ENCODE measurements at places on chromosomes 5 and 9. TPM values are rescaled to one million over a fixed set of nuclear protein-coding genes. Genes with fewer than 3 reads are reported as not detected.

TMEM232 gene
- 0.30 TPM for polyA plus RNA-seq

CD72 gene
- polyA plus RNA-seq: 0.76 TPM

GPR150 gene
- polyA plus RNA-seq: 0.04 TPM

PPP1R26 gene
- 13.2 TPM for polyA plus RNA-seq

WDR38 gene
- 0.07 TPM for polyA plus RNA-seq

MLANA gene
- not detected for polyA plus RNA-seq

DPYSL3 gene
- 20.6 TPM for polyA plus RNA-seq

LOX gene
- 1.1 TPM for polyA plus RNA-seq

ITGA1 gene
- 5.5 TPM for polyA plus RNA-seq

DNM1 gene
- 2.2 TPM for polyA plus RNA-seq

DNA sequence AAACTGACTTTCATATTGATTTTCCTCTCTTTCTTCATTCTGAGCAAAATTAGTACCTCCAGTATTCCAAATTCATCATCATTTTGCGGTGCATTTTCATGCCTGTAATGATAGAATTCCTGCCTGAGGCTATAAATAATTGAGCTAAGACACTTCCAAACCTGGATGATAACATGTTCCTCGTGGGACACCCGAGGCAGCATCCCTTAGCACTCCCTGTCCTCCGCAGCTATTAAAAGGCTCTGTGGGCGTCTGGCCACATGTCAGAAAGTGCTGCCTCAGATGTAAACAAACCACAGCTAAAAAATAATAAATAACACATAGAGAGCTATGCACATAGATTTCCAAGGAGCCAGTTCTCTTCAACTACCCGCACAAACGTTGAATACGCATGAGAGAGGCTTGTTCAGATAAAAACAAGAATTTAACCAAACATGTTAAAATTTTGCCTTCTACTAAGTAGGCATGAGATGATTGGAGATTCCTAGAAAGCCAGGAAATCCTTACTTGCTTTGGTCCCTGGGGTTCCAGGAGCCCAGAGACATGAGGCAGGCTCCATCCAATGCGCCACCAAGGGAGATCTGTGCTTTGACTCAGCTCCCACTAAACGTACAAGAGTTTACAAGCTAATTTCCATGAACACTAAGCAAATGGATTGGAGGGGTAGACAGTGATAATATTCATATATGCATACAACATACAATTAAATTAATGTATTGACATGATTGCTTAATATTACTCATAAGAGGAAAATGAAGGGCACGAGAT is 82.7 kb downstream of the SHC3 start:
- DNase-seq: no peak

GRCh38 chr9:110650991-110651411 is 17.6 kb upstream of the MUSK start:
- no peak for DNase-seq

- DNase-seq: no peak
Observed at GRCh38 chr9:36974731-36975130, 59.3 kb downstream of the PAX5 start.

DNA sequence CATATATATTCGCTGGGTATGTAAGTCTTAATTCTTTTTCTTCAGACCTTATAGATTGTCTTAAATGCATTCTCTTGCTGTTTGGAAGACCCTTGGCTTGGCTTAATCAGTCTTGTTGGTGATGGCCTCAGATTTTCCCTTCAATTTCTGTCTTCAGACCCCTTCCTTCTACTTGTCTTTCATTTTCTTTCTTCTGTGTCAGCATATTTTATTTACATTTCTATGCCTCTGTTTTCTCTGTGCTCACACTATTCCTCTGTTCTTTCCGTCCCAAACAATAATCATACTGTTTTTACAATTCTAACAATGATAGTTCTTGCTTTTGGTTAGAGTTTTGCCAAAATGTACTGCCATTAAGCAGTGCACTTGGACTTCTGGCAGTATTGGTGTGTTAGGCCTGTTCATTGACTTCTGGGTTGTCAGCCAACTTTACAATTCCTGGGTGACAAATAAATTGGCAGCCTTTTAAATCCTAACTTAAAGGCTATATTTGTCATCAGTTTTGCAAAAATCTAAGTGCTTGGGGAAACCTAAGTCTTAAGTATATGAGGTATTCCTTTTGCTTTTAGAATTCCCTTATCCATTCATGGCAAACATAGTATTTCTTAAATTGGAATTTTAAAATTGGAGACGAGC is 8.0 kb downstream of the SRFBP1 start:
- no peak for DNase-seq

- DNase-seq: no peak
Observed at GRCh38 chr5:176400382-176401156, 12.0 kb downstream of the HIGD2A start.

- no peak for DNase-seq
Observed at GRCh38 chr5:100519075-100519474, 16.1 kb upstream of the FAM174A start.

- DNase-seq: no peak
Observed at GRCh38 chr5:148558892-148559291, 95.4 kb downstream of the HTR4 start.

DNA sequence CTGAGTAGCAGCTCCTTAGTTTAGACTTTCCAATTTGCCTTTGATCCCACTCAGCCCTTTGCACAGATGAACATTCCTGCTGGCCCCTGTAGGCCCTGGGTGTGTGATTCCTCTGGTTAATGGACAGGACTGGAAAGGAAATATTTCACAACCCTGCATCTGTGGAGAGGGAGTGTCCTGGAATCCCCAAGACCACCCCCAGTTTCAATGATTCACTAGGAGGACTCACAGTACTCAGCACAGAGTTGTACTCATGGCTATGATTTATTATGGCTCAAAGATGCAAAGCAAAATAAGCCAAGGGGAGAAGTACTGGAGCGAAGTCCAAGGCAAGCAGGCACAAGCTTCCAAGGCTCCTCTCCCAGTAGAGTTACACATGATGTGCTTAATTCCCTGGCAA is 42.4 kb upstream of the TJP2 start:
- DNase-seq: no peak

DNA sequence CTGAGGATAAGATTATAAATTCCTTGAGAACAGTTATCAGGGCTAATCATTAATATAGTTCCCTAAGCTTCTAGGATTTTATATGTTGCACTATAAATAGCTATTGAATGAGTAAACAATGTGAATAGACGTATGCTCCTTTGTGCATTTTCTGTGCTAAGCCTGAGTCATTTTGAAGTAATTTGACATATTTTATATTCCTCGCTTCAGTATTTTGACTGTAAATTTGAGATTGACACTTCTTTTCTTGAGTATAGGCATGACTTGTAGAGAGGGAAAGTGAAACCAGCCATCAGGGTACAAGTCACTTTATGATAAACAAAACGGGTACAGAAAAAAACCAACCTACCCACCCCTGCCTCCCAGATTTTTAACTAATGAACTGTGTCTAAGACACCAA is 367.7 kb upstream of the PRR16 start:
- no peak for DNase-seq

DNA sequence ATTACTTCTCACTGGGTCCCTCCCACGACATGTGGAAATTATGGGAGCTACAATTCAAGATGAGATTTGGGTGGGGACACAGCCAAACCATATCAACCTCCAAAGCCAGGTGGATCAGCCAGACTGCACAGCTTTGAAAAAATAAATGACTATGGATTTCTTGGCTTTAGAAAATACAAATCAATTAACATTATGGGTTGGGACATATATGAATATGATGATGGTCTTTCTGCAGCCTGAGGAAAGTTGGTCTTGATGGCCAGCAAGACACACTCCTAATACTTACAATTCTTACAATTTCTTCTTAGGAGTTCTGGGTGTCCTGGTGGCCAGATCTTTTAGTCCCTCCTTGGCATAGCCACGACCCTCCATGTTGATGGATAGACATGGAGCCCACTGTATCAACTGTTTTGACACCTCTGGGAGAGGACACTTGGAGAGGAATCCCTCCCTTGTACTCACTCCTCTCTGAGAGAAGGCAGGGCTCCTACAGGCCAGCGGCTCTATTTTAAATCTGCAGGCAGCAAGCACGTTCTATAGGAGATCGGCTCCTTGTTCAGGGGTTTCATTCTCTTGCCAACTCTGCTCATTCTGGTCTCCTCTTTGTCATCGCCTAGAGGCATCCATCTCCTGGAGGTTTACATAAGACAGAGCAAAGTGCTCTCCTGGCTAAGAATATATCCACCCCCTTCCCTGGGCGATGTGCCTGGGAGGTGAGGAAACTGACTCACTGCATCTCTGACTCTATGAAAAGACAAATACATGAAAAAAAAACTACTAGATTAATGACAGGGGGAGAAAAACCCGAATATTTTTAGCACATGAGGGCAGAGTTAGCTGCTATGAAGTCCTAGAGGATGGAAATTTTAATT is 145.9 kb downstream of the CARTPT start:
- DNase-seq: no peak

GRCh38 chr5:28473531-28474107 is 1435.2 kb upstream of the CDH9 start:
- no peak for DNase-seq

- DNase-seq: no peak
Observed at GRCh38 chr5:24642022-24642421, 2.8 kb downstream of the CDH10 start.

All from heart left ventricle (tissue), 16 donors.